GM13976 (cell line): ENCODE measurements at places on chromosomes 1 and 21.

- DNase-seq, result no peak
Observed at GRCh38 chr1:92972409-92973129, 11.3 kb upstream of the DIPK1A start.

DNA sequence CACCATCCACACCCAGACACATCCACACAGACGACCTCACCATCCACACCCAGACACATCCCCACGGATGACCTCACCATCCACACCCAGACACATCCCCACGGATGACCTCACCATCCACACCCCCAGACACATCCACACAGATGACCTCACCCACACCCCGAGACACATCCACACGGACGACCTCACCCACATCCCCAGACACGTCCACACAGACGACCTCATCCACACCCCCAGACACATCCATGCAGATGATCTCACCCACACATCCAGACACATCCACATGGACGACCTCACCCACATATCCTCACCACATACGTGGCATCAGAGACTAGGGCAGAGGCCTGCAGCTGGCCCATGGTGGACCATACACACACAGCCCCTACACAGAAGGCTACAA lies 14.7 kb upstream of the FABP3 start:
- no peak for DNase-seq

DNA sequence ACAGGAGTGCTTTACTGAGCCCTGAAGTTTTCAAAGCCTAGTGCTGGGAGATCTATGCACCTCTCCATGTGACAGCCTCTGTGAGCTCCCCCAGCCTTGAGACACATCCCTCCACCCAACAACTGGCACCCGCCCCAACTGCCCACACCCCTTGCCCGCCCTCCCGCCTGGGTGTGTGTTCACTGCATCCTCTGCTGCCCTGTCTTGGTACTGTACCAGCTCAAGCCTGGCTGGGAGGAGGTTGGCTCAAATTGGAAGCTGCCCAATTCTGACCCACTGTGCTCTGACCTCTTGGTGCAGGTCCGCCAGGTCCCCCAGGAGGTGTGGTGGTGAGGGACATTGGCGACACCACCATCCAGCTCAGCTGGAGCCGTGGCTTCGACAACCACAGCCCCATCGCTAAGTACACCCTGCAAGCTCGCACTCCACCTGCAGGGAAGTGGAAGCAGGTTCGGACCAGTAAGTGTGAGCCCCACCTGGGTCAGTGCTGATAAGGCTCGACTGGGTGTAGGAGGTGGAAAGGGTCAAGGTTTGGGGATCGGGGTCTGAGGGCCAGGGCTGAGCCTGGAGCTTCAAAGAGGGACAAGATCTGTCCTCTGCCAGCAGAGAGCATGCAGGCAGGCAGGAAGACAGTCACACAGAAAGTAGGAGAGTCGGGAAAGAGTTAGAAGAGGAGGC lies 18.0 kb downstream of the TMEM81 start:
- no peak for DNase-seq

- DNase-seq, result no peak
Observed at GRCh38 chr1:39091845-39092645, 65.9 kb downstream of the NDUFS5 start.

DNA sequence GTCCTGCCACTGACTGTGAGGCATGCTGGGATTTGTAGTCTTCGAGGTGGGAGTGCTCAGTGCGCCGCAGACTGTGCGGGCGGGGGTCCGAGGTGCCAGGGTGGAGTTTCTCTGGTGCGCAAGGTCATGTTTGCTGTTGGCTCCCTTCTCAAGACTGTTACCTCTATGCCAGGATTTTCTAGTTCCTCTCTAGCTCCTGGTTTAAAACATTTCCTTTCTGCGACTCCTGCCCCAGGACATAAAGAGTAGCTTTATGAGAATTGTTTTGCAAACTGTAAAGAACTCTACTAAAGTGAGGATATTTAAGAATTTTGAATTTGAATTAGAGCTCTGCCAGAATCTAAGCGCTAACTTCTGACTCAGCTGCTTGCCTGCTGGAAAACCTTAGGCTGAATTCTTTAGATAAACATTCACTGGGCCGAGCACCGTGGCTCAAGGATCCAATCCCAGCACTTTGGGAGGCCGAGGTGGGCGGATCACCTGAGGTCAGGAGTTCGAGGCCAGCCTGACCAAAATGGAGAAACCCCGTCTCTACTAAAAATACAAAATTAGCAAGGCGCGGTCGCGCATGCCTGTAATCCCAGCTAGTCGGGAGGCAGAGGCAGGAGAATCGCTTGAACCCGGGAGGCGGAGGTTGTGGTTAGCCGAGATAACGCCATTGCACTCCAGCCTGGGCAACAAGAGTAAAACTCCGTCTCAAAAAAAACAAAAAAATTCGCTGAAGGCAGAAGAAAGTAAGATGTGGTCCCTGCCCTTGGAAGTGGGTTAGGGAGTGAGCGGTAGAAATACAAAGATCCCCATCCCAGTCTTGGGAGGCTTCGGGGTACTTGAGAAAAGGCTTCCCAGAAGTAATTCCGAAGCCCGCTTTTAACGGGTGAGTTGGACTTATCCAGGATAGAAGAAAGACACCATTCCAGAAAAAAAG lies 992 bp upstream of the USP48 start:
- peak; percentile 90 for DNase-seq

- DNase-seq, result no peak
Observed at GRCh38 chr21:36509973-36510664, 30.2 kb upstream of the CLDN14 start.

DNA sequence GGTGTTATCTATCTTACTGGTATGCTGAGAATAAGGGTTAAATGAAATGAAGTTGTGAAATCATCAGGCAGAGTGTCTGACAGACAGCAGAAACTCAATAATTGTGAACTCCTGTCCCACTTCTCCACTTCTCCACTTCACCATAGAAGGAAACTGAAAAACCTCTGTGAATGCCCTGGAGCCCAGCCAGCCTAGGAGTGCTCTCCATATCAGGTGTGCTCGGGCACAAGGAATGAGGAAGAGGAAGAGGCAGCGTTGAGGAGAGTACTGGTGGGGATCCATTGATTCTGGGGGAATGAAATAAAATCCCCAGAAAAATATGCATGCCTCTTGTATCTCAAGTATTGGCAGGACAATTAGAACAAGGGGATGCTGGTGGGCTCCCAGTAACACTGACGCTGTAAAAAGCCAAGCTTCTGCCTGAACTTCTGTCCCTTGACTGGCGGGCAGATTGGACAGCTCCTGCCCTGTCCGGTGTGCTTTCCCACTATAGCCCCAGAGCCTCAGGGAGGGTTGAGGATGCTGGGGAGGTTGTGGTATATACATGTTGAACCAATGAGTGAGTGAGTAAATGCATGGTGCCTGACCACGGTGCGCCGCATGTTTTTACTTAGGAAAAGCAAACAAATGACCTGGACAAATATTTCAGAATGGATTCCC lies 47.7 kb downstream of the NMNAT2 start:
- no peak for DNase-seq

- no peak for DNase-seq
Observed at GRCh38 chr1:53447413-53447812, 11.8 kb upstream of the DMRTB1 start.

DNA sequence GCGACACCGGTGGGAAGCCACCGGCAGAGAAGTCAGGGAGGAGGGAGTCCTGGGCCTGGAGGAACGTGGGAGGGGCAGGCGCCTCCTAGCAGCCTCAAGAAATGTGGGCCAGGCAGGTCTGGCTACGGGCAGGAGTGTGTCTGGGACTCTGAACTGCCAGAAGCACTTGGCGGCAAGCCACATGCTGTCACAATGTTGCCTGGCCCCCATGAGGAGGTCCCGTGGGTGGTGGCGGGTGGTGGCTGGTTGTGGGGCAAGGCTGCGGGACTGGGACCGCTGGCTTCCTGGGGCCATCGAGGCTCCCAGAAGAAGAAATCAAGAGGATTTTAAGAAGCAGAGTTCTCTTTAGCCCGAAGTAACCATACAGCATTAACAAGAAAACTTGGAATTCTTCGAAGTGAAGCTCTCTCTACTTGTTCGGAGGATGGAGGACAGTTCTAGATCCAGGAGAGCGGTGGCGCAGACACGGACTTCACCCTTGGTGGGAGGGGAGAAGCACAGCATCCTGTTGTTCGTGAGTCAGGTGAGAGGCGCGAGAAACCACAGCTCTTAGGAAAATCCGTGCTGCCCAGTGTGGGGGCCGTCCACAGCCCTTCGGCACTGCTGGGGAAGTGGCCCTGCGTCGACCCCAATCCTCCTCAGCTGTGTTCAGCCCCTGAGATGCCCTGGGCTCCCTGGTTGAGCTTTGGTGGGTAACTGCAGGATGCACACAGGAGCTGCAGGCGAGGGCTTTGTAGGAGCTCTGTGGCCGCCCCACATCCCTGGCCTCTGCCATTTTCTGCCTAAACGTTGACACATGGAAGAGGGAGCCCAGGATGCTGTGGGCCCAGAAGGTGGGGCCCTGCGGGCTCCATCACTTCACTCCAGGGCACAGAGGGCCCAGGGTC lies 12.4 kb downstream of the SKI start:
- no peak for DNase-seq

- no peak for DNase-seq
Observed at GRCh38 chr1:40923511-40924020, 55.9 kb upstream of the CTPS1 start.

DNA sequence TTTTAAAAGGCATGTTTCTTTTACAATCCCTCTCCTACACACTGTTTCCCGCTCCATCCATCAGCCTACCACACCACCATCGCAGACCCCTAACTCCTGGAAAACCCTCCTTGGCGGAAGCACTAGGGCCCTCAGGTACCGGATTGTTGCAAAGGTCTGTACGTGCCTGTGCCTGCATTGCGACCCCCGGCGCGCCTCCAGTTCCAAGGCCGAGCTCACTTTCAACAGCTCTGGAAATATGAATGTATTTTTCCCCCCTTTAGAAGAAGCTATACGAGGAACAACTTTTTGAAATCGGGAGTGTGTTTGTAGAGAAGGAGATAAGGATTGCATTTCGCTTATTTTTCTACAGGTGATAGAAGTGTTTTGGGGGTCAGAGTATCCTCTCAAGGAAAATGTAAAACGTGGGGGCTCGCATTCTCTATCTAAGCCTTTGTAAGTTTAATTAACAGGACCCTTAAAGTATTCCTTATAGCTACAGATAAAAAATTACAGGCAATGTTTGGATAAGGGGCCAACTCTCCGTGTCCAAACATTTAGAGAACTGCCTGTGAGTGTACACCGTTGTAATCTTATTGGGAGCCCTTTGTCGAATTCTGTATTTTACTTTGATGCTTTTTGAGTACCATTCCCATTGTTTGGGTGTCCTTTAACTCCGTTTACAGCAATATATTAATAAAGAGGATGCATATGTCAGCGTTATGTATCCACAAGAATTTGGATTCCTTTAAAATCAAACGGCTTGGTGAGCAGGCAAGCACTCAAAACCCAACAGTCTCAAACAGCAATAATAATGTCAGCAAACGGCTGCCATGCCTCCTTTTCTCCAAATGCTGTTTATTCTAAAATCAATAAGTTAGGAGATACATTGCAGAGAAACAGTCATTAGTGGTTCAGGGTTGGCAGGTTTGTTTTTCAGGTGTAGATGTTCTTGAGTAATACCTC lies 5.9 kb downstream of the PRRX1 start:
- DNase-seq, result no peak

- no peak for DNase-seq
Observed at GRCh38 chr1:163291461-163291860, 30.3 kb upstream of the NUF2 start.

- no peak for DNase-seq
Observed at GRCh38 chr1:25523542-25523941, 19.9 kb upstream of the LDLRAP1 start.

DNA sequence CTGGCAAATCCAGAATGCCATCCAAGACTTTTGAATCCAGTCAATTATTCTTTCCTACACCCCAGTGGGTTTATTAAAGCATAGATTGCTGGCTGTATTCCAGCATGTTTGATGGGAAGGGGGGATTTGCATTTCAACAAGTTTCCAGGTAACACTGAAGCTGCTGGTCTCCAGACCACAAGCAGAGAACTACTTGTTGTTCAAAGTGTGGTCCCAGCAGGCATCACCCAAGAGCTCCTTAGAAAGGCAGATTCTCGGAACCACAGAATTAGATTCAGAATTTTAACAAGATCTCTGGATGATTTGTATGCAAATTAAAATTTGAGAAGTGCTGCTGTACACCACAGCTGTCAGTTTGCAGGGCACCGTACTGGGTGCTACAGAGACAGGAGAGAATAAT lies 216.3 kb upstream of the FAM78B start:
- DNase-seq, result no peak

- no peak for DNase-seq
Observed at GRCh38 chr1:54883349-54884102, 3.5 kb downstream of the DHCR24 start.

DNA sequence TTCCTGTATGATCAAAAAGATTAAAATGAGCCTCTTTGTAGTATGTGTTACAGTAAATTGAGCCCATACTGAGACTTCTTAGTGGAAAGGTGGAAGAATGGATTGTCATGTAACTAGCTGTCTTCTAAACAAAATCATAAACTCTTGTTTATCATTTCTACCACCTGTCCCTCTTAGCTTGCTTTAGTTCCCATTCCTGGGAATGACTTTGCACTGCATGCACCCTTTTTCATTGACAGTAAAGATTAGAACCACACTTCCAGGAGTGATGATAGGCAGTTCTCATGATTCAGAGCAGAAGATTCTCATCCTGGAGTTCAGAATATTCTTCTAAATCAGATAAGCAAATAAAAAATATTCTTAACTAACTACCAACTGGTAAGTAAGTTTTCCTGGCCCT lies 28.0 kb downstream of the DENND2D start:
- no peak for DNase-seq

DNA sequence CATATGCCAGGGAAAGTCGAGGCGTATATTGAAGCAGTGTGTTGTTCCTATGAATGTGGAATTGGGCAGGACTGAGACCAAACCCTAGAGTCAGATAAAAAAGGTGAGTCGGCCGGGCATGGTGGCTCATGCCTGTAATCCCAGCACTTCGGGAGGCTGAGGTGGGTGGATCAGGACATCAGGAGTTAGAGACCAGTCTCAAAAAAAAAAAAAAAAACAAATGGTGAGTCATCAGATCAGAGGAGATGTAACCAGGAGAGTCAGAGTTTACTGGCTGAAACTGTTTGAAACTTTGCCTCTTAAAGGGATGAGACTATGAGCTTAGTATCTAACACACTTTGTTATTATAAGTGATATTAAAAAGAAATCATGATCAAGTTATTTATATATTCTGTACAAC lies 26.4 kb upstream of the SYCP1 start:
- no peak for DNase-seq

DNA sequence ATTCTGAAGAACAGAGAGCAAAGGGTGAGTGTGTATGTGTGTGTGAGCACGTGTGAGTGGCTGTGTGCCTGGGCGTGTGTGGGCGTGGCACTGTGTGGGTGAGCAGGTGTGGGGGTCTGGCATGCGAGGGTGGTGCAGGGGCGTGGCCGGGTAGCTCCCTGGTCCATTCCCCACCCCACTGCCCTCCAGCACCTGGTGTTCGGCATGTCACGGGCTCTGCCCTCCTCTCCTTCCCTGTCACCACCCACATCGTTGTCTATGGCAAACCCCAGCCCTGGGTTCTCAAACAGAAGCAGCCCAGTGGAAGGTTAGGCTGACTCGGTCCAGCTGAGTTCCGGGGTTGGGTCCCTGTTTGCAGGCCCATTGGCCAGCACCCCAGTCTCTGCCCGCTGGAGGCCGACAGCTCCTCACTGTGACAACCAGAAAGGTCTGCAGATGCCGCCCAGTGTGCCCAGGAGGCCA lies 39.8 kb downstream of the UBE2G2 start:
- DNase-seq, result no peak

GRCh38 chr1:201065686-201066085 lies 42.2 kb upstream of the KIF21B start:
- DNase-seq, result no peak
